ENCODE measurements at places on chromosomes 7 and 10. TPM values are rescaled to one million over a fixed set of nuclear protein-coding genes. Genes with fewer than 3 reads are reported as not detected.

GRCh38 chr10:126062131-126063032 is 166.0 kb downstream of the FANK1 start:
- H3K27ac ChIP-seq, result no peak overlapping the region
- H3K4me1 ChIP-seq, result peaks cover 12% of the 10 kb centered on the region
- H3K27me3 ChIP-seq, result no peaks in the 10 kb centered on the region

- H3K27ac ChIP-seq, result no peak overlapping the region
- no peaks in the 10 kb centered on the region for H3K36me3 ChIP-seq
- H3K4me1 ChIP-seq, result no peaks in the 10 kb centered on the region
- H3K27me3 ChIP-seq, result no peaks in the 10 kb centered on the region
- no peak overlapping the region for H3K4me3 ChIP-seq
- DNase-seq, result no peak
These were observed 112.0 kb downstream of the WNT2 start for GRCh38 chr7:117210908-117211307.

GRCh38 chr7:44333911-44334733 is 8.7 kb upstream of the CAMK2B start:
- no peaks in the 10 kb centered on the region for H3K36me3 ChIP-seq
- H3K27me3 ChIP-seq, result no peaks in the 10 kb centered on the region
- DNase-seq, result no peak
- no peak overlapping the region for H3K4me3 ChIP-seq

GRCh38 chr7:107993891-107994291 is 9.1 kb downstream of the LAMB1 start:
- H3K36me3 ChIP-seq, result no peaks in the 10 kb centered on the region
- no peak overlapping the region for H3K4me3 ChIP-seq
- no peak overlapping the region for H3K27ac ChIP-seq
- no peaks in the 10 kb centered on the region for H3K27me3 ChIP-seq
- no peak for DNase-seq
- no peaks in the 10 kb centered on the region for H3K4me1 ChIP-seq

GRCh38 chr7:81929386-81929785 is 159.5 kb upstream of the HGF start:
- H3K4me3 ChIP-seq, result no peak overlapping the region
- no peaks in the 10 kb centered on the region for H3K36me3 ChIP-seq
- no peak overlapping the region for H3K27ac ChIP-seq
- H3K27me3 ChIP-seq, result no peaks in the 10 kb centered on the region

GRCh38 chr10:77836299-77836820 is 90.2 kb downstream of the DLG5 start:
- H3K27ac ChIP-seq, result no peak overlapping the region
- no peaks in the 10 kb centered on the region for H3K27me3 ChIP-seq
- no peaks in the 10 kb centered on the region for H3K36me3 ChIP-seq

- H3K27me3 ChIP-seq, result no peaks in the 10 kb centered on the region
- DNase-seq, result no peak
- no peak overlapping the region for H3K27ac ChIP-seq
- H3K4me1 ChIP-seq, result no peaks in the 10 kb centered on the region
- peaks cover 3% of the 10 kb centered on the region for H3K36me3 ChIP-seq
These were observed 40.9 kb downstream of the FHIP2A start for GRCh38 chr10:114862456-114862855.

DNA sequence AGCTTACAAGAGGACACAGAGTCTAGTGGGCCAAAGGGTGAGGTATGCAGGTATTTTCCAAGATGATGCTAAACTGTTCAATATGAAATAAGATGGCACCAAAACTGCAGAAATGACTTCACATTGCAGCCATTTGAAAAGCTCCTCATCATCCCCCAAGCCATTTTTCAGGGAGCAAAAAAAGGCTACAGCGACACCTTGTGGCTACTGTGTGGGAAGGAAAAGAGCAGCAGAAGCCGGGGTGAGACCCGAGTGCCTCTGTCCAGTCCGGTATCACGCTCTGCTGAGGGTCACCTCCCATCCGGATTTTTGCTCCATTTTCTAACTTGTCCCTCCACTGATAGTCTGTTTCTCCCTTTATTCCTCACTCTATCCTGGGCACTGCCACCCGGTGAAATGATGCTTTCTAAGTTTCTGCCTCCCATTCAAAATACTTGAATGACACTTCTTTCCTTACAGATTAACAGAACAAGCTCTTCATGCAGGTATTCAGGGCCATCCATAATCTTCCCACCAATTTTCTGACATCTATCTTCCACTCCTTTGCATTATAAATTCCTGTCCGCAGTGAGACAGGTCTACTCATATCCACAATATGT is 220.2 kb downstream of the DGKI start:
- DNase-seq, result peak; percentile 87
- H3K4me1 ChIP-seq, result peaks cover 7% of the 10 kb centered on the region
- no peaks in the 10 kb centered on the region for H3K36me3 ChIP-seq
- H3K27ac ChIP-seq, result no peak overlapping the region

Gene PCBD1
- 76.4 TPM for total RNA-seq

Gene OR6B1
- not detected for total RNA-seq

Gene RELN
- not detected for total RNA-seq

Gene ENKUR
- total RNA-seq, result not detected

Measured in Karpas-422 (cell line).